ENCODE measurements at places on chromosomes 4 and X.

DNA sequence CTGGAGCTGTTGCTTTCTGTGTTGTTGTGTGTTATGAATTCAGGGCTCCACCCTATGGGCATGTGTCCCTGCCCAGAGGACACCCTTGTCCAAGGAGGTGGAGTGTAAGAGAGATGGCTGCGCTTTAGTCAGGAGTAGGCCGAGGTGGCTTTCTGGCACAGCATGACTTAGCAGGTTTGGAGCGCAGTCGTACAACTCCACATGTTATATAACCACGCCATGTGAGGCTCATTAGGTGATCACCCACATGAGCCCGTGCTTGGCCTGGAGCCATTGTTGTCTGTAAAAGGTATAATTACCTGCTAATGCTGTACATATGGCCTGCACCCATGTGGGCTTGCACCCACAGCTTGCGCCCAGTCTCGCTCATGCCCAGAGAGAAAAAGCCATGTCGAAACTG lies 15.8 kb upstream of the ANAPC4 start:
- no peak for DNase-seq

DNA sequence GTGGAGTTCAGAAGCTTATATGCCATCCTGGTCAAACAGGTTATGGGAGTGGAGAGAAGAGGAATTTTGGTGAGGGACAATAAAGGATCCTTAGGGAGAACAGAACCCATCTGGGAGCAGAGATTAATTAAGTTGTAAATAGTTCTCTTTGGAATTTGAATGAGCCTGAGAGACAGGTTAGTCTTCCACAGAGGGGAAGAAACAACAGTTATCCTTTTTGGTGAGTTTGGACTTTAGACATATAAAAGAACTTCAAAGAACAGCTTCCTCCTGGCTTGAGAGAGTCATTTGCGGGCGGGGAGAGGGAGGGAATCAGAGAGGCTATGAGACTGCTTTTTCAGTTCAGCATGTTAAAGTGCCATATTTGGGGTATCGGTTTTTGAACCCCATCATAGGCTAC lies 793.3 kb upstream of the MAGEB2 start:
- DNase-seq, result no peak

DNA sequence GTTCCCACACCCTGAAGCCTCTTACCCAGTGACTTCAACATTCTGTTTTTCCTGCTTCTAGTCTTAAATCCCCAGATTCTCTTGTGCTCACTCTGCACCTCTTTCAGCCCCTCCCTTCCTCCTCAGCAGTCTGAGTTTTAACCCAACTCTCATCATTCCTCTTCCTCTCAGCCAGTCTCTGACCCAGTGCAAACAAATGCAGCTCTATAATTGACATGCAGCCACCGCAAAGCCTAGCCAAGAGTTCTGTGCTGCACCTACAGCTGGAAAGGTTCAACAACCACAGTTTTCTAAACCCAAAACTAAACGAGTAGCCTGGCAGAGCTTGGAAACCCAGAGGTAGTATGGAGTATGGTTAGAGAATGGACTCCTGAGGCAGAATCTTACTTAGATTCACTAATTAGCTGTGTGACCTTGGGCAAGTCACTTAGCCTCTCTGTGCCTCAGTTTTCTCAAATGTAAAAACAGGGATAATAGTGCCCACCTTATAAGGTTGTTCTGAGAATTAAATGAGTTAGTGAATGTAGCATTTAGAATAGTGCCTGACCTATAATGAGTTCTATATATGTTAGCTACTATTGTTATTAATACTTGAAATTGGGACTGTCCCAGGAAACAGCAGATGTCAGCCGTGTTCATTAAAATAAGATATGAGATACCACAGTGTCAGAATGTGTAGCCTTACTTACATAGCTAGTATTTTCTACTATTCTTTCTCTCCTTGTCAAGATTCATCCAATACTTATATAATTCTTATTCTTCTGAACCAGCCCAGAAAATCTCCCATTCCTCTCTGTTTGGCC lies 3.5 kb downstream of the TMEM154 start:
- DNase-seq, result no peak

GRCh38 chrX:134452596-134452995 lies 7.4 kb upstream of the HPRT1 start:
- no peak for DNase-seq

DNA sequence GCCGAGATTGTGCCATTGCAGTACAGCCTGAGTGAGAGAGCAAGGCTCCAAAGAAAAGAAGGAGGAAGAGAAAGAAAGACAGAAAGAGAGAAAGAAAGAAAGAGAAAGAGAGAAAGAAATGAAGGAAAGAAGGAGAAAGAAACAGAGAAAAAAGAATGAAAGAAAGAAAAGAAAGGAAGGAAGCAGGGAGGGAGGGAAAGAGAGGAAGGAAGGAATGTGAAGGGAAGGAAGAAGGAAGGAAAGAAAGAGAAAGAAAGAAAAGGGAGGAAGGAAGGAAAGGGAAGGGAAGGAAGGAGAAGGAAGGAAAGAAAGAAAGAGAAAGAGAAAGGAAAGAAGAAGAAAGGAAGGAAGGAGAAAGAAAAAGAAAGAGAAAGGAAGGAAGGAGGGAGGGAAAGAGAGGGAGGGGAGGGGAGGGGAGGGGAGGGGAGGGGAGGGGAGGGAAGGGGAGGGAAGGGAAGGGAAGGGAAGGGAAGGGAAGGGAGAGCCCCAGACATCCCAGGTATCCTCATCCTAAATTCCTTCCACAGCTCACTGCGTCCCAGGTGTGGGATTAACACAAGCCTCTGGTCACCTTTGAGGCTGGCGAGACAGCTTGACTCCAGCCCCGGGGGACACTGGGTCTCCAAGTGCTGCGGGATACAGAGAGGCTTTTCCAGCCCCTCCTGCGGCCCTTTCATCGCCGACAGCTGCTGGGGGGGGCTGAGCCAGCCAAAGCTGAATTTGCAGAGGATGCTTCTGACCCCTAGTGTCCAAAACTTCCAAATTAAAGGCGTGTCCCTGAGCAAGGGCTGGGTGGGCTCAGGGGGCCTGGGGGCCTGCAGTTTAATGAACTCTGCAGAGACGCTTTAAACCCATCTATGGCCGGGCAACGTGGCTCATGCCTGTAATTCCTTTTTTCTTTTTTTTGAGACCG lies 24.2 kb upstream of the CSF2RA start:
- DNase-seq, result no peak
